ENCODE measurements at places on chromosomes 5 and 9.

DNA sequence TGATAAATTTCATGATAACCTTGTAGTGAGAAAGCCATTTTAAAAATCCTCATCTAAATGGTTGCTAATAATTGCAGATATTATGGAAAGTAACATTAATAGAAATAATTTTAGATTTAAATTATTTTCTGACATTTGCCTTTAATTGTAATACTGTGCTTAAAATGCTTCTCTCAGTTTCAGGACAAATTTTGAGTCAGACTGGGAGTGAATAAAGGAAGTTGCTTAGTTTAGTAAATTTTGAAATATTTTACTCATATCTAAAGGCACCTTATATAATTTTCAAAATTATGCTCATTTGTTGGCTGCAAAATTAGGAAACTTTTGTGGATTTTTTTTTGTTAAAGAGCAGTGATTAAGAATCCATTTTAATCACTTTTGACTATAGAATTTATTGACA is 93.8 kb downstream of the CSNK1G3 start:
- DNase-seq, result no peak

DNA sequence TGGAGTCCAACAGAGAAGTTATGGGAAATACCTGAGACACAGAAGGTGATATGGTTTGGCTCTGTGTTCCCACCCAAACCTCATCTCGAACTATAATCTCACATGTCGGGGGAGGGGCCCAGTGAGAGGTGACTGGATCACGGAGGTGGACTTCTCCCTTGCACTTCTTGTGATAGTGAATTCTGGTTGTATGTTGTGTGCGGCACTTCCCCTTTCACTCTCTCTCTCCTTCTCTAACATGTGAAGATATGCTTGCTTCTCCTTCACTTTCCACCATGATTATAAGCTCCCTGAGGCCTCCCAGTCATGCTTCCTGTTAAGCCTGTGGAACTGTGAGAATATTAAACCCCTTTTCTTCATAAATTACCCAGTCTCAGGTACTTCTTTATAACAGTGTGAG is 96.1 kb downstream of the TMEM232 start:
- no peak for DNase-seq

DNA sequence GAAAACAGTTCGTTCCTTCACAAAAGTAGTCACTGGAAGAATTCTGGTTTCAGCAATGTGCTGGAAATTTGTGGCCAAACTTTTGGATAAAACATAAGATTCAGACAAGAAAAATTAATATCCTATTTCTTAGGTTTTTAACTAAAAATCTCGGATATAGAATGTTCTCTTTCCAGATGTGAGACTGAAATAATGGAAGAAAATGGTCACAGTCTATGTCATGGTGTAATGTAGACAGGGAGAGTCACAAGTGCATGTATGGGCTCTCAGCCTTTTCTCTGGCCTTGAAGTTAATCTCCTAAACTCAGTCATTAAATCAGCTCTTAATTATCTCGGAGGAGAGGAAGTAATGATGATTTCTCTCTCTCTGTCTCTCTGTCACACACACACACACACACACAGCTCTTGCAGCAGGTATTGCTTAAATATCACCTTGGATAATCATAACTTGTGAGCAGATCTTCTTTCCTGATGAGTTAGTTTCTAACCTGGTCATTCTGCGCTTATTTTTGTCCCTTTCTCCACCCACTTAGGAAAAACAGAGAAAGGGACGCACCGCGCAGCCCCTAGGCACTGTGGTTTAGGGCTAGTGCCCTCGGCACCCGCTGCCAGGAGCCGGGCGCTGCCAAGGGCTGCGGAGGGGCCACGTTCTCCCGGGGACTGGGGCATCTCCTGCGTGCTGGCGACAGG is 672 bp upstream of the ITGA2 start:
- DNase-seq, result no peak

- no peak for DNase-seq
These were observed 153.3 kb downstream of the YIPF5 start for GRCh38 chr5:144017119-144017518.

DNA sequence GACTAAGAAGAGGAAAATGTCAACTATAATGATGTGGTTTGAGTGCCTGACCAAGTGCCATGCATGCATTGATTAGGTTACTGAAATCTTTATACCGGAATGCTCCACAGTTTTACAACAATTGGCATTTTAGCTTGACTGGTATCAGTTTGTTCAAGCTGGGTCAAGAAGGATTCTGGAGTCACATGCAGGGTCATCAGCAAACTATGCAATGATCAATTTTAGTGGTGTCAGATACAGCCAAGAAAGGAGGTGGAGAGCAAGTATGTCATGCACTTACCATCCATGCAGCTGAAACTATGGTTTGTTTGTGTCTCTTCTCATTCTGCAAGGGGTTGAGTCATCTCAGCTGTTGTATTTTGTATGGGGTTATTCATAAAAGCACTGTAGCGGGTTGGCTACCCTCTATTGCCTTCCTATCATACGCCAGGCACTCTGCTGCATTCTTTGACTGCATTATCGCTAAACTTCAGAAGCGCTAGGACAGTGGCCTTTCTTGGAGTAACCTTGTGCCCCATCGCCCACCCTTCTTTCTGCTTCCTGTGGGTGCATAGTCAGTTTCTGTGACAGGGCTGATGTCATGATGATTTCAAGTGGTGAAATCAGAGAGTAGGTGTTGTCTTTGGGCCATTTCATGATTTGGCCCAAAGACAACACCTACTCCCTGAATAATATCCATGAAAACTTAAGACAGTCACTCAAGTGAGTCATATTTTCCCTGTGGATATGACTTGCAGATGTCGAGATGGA is 145.4 kb downstream of the MTX3 start:
- no peak for DNase-seq

DNA sequence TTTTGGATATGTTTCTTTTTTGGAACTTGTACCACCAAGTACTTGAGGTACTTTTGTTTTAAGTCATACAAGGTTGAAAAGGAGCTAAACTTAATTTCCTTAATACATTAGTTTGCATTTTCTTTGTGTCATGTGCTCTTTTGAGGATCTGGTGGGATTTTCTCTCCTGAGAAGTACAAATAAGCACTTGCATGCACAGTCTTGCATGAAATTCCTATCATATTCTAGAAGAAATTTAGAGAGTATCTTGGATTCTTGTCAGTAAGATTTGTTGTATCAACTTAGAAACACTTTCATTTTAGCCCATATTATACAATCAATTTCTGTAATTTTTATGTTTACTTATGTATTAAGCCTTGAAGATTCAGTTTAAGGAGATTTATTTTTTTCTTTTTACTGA is 64.9 kb downstream of the CCNH start:
- no peak for DNase-seq

- no peak for DNase-seq
These were observed 35.2 kb downstream of the SARDH start for GRCh38 chr9:133702798-133703590.

- no peak for DNase-seq
These were observed 854 bp upstream of the ARL15 start for GRCh38 chr5:54311176-54311677.

GRCh38 chr9:28064241-28064815 is 491.0 kb upstream of the C9orf72 start:
- no peak for DNase-seq

DNA sequence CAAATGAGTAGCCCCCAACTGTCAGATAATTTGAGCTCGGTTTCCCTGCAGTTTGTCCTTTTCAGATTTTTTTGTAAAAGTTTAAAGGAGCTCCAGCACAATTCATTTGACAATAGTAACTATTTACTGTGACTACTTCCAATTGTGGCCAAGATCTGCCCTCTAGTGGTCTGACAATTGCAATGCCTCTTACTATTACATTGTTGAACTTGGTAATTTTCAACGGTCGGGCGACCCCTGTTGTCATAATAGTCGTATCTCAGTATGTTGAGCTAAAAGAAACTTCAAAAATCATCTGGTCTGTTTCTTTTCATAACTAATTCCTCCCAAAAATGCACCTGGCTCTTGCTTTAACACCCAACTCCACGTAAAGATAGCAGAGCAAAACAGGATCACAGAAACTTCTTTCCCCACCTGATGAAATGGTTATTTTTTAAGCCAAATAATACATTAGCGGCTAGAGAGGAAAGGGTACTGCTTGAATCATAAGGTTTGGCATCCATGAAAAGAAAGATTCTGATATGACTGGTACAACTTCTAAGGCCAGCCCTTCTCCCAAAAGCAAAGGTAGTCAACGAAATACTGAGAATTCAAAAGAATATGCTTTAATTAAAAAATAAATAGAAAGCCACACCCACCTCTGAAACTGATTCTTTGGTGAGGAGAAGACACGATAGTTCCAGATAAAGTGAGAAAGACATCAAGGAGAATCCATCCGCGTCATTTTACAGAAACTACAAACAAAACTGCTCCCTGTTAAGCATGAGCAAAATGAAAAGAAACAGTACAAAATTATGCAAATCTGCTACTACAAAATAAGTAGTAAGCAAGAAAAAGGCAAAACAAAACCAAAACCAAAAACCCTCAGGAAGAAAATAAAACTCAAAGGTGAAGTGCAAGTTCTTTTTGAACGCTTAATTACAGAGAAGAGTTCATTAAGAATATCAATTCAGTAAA is 76.9 kb upstream of the HTR4 start:
- peak; percentile 48 for DNase-seq

- peak; percentile 1 for DNase-seq
These were observed 9.7 kb downstream of the LECT2 start for GRCh38 chr5:135944967-135945560.

- DNase-seq, result no peak
These were observed 140.9 kb downstream of the SAXO1 start for GRCh38 chr9:18891946-18892670.

- no peak for DNase-seq
These were observed 14.6 kb upstream of the HABP4 start for GRCh38 chr9:96435345-96435744.

DNA sequence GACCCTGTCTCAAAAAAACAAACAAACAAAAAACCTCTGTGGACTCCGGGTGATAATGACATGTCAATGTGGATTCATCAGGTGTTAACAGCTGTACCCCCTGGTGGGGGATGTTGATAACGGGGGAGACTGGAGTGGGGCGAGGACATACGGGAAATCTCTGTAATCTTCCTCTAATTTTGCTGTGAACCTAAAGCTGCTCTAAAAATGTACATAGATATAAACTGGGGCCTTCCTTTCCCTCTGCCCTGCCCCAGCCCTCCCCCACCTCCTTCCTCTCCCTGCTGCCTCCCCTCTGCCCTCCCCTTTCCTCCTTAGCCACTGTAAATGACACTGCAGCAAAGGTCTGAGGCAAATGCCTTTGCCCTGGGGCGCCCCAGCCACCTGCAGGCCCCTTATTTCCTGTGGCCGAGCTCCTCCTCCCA is 1.4 kb upstream of the CEL start:
- DNase-seq, result no peak

GRCh38 chr5:44875661-44876605 is 67.2 kb downstream of the MRPS30 start:
- DNase-seq, result no peak

- no peak for DNase-seq
These were observed 31.7 kb upstream of the BASP1 start for GRCh38 chr5:17185773-17186172.

GRCh38 chr5:97628031-97628430 is 445.0 kb upstream of the RIOK2 start:
- no peak for DNase-seq

DNA sequence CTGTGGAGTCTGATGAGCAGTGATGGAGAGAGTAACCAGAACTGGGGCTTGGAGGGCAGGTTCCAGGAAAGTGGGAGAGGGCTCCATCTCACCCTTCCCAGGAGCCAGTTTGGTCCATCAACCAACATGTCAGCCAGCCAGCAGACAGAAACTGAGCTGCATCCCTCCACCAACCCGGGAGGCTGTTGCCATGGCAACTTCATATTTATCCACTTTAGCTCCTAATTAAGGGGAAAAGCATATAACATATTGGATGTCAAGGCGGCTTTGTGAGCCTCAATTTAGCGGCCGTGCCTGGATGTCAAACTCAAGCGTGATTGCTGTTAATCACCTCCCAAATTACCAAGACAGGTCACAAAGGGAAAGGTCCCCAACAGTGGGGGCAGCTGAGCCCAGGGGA is 81.5 kb upstream of the ARAP3 start:
- no peak for DNase-seq

DNA sequence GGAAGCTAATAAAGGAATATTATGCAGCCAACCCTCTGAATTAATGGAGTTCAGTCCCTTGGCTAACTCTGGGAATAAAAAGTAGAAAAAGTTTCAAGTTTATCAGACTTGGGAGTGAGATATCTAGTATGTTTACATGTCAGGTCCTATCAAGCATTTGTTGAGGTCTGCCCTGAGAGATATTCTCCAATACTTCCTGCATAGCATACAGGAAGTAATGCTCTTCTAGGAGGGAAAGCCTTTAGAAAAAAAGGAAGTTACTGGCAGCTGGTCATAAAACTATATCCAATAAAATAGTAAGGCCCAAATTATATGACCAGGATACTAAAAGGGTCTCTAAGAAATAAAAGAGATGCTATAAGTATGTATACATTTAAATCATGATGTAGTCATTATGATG is 594.1 kb upstream of the FTMT start:
- DNase-seq, result no peak

DNA sequence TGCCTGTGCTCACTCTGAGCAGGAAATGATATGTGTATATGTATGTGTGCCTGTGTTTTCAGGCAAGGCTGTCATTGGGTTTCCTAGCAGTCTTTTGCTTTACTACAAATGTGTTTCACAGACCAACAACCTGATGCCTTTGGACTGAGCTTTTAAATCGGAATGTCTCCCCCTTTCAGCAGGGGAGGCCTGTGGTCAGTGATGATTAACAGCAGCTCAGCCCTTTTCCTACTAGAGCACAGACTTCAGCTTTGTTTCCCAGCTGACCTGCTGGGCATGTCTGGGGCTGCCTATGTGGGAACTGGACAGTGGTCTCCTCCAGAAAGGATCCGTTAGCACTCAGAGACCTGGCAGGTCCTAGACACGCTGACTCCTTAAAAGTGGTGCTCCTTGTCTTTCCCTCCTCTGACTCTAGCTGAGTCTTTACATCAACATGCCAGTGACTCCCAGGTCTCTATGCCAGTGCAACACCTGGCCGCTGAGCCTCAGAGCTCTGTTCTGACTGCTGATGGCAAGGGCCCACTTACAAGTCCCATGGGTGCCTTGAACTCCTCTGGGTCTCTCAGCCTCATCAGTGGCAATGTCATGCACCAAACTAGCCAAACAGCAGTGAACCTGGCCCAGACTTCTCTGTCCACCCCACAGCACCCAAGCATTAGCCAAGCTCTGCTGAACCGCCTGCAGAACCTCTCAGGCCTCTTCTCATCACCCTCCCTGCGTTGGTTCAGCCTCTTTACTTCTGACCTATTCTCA is 7.7 kb downstream of the MACROH2A1 start:
- no peak for DNase-seq
